ENCODE measurements at places on chromosomes 2 and 18.
A peak's percentile ranks its signal among the peaks of the same experiment; 100 is the strongest.

- no peak for DNase-seq
These were observed 107.0 kb downstream of the RNF144A start for GRCh38 chr2:7024261-7024660.

DNA sequence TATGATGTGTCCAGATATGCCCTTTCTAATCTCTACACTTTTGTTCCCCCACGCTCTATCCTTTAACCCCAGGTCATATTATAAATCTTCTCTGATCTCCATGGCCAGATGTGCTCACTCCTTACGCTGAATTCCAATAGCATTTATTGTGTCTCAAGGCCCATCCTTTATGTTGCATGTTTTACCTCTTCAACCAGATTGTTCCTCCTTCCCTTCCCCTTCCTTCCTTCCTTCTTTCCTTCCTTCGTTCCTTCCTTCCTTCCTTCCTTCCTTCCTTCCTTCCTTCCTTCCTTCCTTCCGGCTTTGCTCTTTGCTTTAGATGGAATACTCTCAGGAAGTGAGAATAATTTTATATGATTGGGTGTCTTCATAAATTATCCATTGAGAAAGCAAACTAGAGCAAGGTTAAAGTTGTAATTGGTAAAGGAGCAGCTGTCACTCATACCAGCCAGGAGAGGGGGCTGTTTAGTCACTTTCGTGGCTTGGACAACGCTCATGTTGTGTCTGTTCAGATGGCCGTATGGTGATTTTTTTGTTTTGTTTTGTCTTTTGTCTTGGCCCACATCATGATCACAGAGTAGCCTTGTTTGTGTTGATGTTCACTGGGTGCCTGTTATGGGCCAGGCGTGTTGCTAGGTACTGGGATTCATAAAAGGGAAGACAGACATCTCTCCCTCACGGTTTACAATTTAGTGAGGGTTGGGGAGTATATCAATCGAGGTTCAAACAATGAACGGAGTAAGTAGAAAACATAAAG, 68.0 kb downstream of the DAW1 start:
- no peak for DNase-seq

DNA sequence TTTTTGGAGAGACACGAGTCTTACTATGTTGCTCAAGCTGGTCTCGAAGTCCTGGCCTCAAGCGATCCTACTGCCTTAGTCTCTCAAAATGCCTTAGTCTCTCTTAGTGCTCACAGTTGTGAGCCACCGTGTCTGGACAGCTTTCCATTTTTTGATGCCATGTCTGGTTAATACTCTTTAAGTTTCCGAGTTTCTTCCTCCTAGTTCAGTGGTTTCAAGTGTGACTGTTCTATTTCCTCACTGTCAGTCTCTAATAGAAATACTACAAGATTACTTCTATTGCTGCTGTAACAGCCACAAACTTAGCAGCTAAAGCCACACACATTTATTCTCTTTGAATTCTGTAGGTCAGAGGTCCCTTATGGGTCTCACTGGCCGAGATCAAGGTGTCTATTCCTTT, 125.1 kb upstream of the MGAT5 start:
- DNase-seq = no peak

- no peak for DNase-seq
These were observed 768.3 kb downstream of the RNF144A start for GRCh38 chr2:7685342-7686015.

GRCh38 chr2:46878886-46879285, 36.7 kb downstream of the MCFD2 start:
- peak; percentile 84 for DNase-seq

DNA sequence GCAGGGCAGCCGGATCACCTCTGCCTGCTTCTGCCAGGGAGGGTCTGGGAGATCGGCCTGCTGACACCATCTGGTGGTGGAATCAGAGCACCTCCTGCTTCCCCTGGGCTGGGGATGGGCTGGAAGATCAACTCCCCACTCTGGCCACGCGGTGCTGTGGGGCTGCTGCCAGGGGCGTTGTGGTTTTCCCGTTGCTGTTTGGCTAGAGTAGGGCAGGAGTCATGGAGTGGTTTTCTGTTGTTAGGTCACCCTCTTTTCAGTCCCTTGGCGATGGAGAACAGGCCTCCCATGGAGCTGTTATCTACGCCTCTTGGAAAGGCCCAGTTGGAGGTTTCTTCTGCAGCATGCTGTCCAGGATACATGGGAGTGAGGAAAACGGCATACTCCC, 15.2 kb downstream of the BCL2L11 start:
- DNase-seq = no peak

DNA sequence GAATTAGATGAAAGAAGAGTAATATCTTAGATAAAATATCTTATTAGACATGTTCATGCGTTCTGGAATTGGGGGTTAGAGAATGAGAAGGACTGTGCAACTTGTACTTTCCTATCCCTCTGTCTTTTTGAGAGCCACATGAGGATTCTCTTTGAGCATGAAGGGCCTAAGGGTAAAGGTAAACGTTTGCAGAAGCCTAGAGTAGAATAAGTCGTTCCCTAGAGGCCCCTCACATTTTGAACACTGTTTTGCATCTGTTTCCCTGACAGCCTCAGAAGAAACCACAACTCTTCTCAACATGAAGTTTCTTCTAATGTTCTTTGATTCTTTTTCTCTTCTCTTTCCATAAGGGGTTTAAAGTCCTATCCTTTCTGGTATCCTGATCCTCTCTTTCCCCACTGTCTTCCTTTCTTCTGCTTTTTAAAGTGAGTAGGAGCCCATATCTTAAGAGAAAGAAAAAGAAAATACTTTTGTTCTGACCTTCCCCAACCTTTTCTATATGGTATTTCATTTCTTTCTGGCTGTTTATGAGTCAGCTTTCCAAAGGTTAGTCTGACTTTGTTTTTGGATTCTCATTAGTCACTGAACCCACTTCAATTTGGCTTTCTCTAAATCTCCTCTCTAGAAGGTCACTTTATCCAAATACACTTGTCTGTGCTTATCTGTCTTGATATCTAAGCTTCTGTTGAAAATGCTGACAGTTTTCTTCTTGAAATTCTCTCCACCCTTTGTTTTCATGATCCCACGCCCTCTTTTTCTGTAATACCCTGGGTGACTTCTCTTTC, 34.8 kb downstream of the PPP1R1C start:
- DNase-seq = no peak

GRCh38 chr2:203915256-203915655, 21.3 kb upstream of the ICOS start:
- DNase-seq = no peak

- DNase-seq = no peak
These were observed 18.9 kb downstream of the AOX1 start for GRCh38 chr2:200604571-200605255.

- no peak for DNase-seq
These were observed 77.3 kb upstream of the RPL31 start for GRCh38 chr2:100924520-100925451.

DNA sequence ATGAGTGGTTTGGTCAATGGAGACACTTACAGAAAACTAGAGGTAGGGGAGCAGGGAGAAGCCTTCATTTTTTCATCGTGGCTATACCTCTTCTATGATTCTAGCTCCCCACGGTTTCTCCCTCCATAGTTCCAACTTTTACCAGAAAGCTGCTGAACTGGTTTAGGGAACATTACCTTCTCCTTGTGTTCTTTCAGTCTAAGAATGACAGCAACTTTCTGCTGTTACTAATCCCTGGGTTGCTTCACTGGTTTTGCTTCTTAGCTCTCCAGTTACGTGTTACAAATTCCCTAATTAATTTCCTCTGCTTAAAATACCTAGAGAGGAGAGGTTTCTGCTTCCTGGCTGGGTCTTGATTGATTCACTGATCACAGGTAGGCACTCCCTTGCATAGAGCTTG, 499.9 kb downstream of the SLC4A3 start:
- no peak for DNase-seq

- DNase-seq = no peak
These were observed 94.7 kb downstream of the ANKRD44 start for GRCh38 chr2:197215748-197216360.

All from Right ventricle myocardium inferior (tissue), 1 donor.